ENCODE measurements at places on chromosomes 11 and 22. TPM values are rescaled to one million over a fixed set of nuclear protein-coding genes. Genes with fewer than 3 reads are reported as not detected.

DNA sequence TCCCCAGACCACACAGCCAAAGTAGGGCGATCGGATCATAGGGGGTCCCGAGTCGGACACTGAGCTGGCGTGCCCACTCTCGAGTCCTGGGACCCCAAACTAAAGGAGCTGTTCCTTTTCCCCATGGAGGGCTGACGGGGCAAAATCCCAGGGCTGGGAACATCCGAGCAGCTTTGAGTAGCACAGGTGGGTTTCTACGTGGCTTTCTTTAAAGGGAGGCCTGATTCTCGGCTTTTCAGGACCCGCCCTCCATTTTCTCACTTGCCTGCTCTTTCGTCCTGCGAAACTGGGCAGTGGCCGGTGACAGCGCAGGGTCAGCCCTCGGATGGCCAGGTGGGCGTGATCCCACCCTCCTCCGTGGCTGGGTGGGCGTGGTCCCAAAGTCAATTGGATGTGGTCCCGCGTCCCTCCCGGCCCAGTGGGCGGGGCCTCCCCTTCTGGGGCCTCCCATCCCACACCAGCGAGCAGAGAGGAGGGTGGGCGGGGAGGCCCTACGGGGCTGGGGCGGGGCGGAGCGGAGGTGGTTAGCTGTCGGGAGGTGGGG, 17.5 kb upstream of the TXNRD2 start:
- DNase-seq = peak; percentile 91
- no peaks in the 10 kb centered on the region for H3K27me3 ChIP-seq
- peak overlapping the region; percentile 27 for H3K4me3 ChIP-seq
- H3K36me3 ChIP-seq = no peaks in the 10 kb centered on the region

DNA sequence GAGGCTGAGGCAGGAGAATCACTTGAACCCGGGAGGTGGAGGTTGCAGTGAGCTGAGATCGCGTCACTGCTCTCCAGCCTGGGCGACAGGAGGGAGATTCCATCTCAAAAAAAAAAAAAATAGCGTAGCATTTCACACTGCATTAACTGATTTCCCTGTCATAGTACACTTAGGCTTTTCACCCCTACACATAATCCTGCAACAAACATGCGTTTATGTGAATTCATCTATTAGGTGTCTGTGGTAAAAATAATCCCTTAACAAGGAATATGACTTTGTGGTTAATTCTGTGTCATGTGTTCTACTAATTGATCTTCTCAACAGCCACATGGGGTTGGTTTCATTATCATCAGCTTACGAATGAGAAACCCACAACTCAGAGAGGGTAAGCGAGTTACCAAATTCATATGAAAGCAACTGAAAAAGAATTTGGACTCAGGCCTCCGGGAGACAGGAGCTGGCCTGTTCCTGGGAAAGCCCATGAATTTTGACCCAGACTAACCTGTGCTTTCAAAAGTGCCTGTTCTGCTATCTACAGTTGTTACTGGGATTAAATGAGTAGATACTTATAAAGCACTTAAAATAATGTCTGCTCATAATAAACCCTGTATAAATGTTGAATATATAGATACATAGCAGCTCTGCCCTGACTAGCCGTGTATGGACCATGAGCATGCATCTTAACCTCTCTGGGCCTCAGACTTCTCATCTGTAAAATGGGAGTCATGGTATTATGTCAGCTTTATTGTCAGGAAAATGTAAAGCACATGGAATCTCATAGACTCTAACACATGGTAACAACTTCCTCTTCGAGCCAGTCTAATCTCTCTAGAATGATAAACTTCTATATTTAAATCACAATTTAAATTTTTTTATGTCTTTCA, 36.6 kb downstream of the KCNJ1 start:
- no peak overlapping the region for H3K4me3 ChIP-seq
- DNase-seq = no peak
- no peaks in the 10 kb centered on the region for H3K36me3 ChIP-seq

DNA sequence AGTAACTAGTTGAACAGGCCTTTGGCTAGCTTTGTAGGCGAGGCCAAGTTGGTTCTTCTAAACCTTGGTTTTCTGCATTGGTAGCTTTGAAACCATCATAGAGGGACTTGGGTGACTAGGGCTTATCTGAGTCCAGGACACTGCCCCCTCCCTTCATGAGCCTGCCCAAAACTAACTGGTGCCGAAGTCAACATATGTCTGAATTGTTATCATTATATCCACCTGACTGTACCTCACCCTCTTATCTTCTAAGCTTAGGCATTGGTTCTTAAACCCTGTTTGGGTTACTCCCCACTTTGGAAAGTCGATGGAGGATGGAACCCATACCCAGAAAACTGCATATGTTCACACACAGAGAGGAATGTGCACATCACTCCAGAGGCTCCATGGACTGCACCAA, 7.6 kb upstream of the MAPK8IP1 start:
- no peaks in the 10 kb centered on the region for H3K36me3 ChIP-seq
- no peaks in the 10 kb centered on the region for H3K27me3 ChIP-seq
- no peak overlapping the region for H3K27ac ChIP-seq
- H3K4me1 ChIP-seq = no peaks in the 10 kb centered on the region
- DNase-seq = no peak
- H3K4me3 ChIP-seq = no peak overlapping the region

DNA sequence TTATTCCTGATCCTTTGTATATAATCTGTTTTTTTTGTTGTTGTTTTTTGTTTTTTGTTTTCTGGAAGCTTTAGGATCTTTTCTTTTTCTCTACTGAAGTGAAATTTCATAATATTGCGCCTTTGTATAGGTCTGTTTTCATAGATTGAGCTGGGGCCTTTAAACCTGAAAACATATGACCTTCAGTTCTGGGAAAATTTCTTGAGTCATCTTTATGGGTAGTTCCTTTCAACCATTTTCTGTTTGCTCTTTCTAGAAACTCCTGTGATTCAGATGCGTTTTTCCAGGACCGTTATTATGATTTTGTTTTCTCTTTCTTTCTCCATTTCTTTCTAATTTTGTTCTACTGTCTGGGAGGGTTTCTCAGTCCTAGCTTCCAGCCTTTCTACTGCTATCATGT, 43.7 kb downstream of the BSX start:
- no peak overlapping the region for H3K4me3 ChIP-seq
- H3K4me1 ChIP-seq = no peaks in the 10 kb centered on the region
- no peak overlapping the region for H3K27ac ChIP-seq
- no peaks in the 10 kb centered on the region for H3K36me3 ChIP-seq
- no peak for DNase-seq

GRCh38 chr11:17734418-17734911, at the start of gene KCNC1:
Gene KCNC1, plus strand, starts transcription at chr11:17734781. Its CDS starts 1,222 bp downstream, at chr11:17736003.
- H3K36me3 ChIP-seq = no peaks in the 10 kb centered on the region
- DNase-seq = no peak
- peaks cover 6% of the 10 kb centered on the region for H3K4me1 ChIP-seq
- H3K27ac ChIP-seq = no peak within 1 kb of the TSS

The RBFOX2 gene
- total RNA-seq = 128 TPM

Data from ovary (tissue), 10 donors.